ENCODE measurements at places on chromosomes 7 and 10.

DNA sequence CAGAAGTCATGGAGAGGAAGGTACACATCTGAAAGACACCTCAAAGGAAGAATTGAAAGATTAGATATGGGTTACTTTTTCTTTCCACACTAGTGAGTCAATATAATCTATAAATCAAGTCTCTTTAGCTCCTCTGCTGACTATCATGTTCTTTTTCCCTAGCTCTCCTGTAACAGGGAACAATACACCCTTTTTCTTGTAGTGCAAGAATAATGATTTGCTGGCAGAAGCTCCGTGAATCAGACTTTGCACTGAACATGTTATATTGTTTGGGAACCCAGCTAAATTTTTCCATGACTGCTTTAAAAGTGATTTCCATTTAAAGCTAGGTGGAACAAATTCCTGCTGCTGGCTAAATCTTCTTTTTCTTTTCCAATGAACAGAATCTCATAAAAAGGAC is 756.6 kb upstream of the C7orf33 start:
- DNase-seq: no peak

GRCh38 chr7:75038508-75038907 is 35.1 kb downstream of the RCC1L start:
- no peak for DNase-seq

DNA sequence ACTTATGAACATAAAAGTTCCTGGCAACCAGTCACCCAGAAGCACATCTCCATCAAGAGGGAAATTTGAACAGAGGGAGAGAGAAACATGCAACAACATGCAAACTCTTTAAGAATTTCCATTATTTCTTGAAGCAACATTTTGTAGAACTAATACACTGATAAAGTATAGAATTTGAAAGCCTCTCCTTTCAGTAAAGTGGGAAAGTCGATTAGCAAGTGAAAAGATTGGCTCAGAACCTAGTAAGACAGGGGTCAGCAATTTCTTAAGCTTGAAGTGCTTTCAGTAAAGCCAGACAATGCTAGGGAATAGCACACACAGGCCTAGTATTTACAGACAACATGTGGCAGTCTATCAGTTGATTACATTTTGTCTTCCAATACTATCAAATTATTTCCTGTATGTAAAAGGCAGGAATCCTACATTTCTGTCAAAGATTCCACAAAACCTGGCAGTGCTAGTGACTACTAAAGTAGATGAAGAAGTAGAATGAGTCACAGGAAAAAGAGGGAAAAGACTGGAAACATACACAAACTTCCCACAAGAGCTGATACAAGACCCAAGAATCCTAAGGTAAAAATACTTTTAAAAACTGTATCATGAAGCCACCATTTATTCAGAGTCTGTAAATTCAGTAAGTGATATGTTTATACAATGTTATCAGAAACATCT is 25.2 kb downstream of the DNAJC1 start:
- no peak for DNase-seq

DNA sequence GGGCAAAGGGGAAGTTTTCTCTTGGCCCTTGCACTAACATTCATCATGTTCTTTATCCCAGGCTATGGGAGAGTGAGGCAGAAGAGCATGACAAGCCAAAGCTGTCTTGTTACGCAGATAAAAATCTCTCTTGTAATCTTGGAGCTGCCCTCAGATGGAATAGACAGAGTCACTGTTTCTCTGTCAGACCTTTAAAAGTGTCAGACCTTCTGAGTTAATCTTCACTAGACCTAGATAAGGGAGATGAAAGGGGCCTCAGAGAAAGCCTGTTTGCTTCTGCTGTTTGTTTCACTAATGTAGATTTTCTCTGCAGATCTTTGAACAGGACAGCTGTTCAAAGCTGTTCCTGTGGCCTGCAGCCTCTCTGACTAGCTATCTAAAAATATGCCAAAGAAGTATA is 112.9 kb downstream of the KIF20B start:
- DNase-seq: peak; percentile 93

DNA sequence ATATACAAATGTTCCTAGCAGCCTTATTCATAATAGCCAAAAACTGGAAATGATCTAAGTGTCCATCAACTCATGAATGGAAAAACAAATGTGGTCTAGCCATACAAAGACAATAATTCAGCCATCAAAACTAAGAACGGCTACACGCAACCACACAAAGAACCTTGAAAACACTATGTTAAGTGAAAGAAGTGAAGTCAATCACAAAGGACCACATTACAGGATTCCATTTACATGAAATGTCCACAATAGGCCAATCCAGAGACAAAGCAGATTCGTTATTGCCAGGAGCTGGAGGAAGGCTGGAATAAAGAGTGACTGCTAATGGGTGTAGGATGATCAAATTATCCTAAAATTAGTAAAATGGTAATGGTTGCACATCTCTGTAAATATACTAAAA is 21.1 kb downstream of the MKRN1 start:
- no peak for DNase-seq

DNA sequence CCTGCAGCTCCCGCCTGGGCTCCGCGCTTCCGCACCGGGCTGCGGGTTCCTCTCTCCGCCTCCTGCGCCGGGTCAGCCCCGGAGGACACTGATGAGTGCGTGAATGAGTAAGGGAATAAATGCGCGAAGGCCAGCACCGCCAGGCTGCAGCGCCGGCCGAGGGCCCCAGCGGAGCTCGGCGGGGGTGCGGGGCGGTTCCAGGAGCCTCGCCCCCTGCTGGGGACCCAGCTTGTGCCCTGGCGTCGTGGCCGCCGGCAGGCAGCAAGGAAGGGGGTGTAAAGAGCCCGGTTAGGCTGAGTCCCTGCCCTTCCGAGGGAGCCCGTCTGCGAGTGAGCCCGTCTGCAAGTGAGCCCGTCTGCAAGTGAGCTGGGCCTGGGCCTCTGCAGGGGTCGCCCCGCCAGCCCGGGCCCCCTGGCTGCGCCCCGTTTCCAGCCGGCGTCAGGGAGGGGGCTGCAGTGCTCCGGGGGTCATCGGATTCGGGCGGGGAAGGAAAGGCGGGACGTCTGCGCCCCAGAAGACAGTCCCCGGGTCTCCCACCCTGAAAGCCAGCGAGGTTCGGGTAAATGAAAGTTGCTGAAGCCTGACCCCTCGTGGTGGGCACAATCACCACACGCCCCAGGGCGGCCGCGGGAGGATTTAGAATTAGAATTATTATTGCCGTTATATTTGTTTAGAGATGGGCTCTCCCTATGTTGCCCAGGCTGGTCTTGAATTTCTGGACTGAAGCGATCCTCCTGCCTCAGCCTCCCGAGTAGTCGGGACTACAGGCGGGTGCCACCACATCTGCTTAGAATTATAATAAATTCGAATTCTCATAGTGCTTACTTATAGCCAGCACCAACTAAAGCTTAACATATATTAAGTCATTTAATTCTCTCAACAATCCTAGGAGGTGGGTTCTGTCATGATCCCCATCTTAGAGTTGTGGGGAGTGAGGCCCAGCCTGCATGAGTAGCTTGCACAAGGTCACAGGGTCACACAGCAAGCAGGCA is 8.6 kb upstream of the CRYGN start:
- peak; percentile 20 for DNase-seq

DNA sequence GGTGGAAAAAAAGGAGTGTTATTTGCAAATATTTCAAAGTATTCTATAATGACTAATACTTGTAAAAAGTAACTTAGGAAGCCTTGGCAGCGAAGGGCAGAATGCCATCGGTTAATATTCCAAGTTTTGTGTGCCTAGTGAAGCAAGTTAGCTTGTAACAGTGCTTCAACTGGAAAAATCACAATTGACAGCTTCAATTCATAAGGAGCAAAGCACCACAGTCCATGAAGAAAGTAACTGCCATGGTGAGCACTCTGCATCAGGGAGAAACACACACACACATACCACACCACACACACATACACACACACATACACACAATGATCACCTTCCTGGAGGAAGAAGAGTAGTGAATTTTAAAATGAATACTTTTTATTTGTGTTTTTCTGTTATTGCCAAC is 298.3 kb downstream of the CNTNAP2 start:
- DNase-seq: no peak

DNA sequence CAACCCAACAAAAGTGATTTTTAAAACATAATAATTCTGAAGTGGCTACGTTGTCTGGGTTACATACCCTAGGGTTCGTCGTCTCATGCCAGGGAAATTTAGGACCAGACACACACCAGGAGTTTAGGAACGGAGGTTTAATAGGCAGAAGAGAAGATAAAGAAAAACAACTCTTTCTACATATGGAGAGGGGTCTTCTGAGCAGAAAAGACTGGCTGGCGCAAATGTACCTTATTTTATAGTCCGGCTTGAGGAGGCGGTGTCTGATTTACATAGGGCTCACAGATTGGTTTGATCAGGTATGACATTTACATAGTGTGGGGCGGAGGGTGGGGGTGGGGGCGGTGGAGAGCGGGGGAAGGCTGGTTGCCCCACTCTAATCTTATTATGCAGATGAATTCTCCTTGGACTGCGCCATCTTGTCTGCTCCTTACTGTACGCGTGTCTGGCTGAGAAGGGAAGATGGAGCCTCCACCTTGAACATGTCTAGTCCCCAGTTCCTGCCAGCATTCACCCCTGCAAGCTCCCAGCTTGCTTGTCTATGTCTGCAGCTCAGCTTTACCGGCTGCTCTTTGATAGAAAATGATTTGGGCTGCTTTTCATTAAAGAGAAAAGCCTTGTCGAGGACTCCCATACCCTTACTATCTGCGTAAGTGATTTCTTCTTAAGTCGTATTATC is 98.7 kb downstream of the RALA start:
- no peak for DNase-seq

GRCh38 chr10:61822781-61823230 is 78.7 kb upstream of the ARID5B start:
- DNase-seq: no peak

Data from HepG2 (cell line).